ENCODE measurements at places on chromosomes 2 and 18.
A peak's percentile ranks its signal among the peaks of the same experiment; 100 is the strongest.

DNA sequence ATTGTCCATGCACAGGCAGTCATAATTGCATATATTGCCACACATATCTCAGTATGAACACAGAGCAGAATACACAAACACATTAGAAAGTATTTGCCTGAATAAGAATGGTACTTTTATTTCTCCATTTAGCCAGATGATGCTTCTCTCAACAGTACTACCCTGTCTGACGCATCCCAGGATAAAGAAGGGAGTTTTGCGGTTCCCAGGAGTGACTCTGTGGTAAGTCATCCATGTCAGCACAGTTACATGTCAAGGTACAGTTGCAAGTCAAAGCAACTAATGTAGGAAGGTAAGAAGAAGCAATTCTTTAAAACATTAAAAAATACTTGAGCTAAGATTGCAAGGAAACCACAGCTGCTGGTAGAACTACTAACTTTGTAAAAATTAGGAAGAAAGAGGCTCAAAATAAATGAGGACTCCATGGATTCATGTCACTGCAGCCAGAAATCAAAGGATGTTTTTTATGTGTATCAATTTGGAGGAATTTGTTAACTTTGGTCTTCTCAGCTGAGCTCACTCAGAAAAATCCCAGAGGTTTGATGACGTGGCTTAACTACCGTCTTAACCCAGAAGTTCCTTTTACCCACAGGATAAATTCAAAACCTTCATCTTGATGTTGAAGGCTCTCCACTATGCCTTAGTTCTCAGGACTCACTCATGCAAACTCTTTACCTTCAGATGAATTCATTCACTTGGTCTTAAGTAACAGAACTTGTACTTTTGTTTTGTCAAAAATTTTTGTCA lies 130.3 kb downstream of the ARHGAP28 start:
- no peak for DNase-seq

GRCh38 chr2:201880993-201881611 lies 74.8 kb downstream of the CDK15 start:
- DNase-seq: no peak

DNA sequence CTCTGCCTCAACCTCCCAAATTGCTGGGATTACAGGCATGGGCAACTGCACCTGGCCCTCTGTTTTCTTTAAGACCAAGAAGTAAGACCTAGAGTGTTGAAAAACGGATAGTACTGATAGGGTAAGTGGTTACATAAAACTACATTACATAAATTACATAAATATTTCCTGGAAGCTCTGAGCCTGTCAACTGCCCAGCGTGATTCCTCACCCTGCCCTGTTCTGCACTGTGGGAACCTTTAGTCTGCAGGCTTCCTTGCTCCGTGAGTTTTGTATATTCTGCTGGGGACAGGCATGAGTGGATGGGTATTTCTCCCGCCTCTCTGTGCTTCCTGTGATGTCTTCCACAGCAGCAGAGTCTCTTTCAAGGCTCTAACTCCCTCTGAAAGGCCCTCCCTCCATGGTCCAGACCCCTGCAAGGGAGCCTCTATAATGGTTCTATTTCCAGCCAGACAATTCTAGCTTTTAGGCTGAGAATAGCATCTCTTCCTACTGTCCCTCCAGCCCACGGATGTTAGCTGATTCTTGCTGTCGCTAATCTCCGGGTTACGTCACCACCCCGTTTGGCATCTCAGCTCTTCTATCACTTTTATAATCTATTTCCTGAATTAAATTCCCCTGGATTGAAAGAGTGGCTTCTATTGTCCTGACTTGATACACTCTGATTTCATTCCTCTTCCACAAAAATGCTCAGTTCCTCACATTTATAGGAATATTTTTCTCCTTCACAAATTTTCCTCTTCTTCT lies 49.5 kb upstream of the PLEKHM3 start:
- no peak for DNase-seq

DNA sequence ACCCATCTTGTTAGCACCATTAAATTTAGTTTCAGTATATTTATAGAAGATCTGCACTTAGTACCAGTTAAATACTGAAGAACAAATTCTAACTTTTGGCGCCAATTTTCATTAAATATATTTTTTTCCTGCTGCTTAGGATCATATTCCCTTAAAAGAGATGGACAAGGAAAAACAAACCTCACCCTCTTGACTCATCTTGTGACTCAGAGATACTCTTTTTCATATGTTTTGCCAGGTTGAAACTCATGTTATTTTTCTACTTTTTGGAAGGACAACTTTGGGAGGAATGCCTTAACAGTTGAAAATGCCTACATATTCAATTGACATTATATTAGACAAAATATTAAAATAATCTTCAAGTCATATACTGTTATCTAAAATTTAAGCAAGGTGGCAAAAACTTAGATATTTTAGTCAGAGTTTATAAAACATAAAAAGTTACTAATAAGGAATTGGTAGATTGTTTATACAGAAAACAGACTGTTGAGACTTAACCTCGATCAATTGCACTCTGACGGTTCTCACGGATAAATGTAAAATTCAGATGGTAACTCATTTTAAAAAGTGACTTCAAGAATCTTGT lies 36.2 kb downstream of the PNO1 start:
- no peak for DNase-seq

- peak; percentile 70 for DNase-seq
Measured at GRCh38 chr18:75208155-75208835, 644 bp downstream of the PTGR3 start.

DNA sequence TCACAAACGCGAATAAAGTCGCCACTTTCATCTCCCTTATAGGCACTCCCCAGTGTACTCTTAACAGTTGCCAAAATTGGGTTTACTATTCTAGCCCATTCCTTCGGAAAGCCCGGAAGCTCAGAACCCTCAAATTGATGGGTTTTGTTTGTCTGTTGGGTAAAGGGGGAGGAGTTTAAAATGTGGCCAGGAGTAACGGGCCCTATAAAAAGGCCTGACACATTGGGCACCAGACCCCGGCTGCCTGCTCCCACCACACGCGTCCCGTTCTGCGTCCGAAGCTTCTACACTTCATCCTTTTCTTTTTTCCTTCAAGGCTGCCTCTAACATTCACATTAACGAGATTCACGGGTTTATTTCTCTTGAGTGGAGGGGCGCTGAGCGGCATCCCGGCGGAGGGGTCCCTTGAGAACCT lies 837 bp downstream of the NHEJ1 start:
- no peak for DNase-seq

- DNase-seq: no peak
Measured at GRCh38 chr2:28362991-28363521, 29.6 kb upstream of the FOSL2 start.

GRCh38 chr2:10706033-10706432 lies 15.4 kb upstream of the ATP6V1C2 start:
- no peak for DNase-seq

DNA sequence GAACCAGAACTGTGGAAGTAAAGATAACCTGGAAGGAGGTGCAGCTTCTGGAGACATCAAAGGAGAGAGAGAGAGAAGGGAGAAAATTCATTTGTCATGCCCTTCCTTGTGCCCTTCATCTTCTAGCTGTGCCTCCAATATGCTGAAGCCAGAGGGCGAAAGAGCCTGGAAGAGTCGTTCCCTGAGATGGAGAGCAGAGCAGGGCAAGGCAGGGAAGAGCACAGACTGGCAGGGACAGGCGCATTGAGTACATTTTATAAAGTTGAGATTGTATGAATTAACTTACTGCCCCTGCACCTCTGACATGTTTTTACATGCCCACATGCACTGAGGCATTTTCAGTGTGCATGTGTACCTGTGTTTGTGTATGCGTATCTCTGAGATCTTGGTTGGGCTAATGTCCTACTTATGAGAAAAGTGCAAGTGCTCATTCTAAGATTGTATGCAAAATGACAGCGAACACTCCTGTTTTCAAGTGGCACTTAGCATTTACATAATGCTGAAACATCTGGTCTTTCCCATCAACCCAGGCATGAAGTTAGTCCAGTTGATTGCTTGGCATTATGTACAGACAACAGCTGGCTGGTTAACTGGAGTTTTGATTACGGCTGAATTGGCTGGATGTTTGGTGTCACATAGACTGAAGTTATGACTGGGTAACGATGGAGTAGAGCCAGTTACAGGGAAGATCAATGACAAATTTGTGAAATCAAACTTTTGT lies 23.7 kb upstream of the MMADHC start:
- DNase-seq: no peak

DNA sequence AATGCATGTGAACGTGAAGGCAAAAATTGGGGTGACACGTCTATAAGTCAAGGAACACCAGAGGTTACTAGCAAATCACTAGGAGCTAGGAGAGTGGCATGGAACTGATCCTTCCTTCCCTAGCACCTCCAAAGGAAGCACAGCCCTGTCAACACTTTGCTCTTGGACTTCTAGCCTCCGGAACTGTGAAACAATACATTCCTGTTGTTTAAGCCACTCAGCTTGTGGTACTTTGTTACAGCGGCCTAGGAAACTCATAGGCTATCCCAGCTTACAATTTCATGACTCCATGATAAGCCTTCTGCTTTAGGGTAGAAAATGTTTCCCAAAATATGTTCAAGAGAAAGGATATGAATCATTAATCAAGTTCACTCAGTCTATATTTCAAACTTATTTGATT lies 798.1 kb downstream of the DCDC2C start:
- DNase-seq: no peak

GRCh38 chr2:101231937-101232730 lies 20.6 kb upstream of the CNOT11 start:
- DNase-seq: no peak

DNA sequence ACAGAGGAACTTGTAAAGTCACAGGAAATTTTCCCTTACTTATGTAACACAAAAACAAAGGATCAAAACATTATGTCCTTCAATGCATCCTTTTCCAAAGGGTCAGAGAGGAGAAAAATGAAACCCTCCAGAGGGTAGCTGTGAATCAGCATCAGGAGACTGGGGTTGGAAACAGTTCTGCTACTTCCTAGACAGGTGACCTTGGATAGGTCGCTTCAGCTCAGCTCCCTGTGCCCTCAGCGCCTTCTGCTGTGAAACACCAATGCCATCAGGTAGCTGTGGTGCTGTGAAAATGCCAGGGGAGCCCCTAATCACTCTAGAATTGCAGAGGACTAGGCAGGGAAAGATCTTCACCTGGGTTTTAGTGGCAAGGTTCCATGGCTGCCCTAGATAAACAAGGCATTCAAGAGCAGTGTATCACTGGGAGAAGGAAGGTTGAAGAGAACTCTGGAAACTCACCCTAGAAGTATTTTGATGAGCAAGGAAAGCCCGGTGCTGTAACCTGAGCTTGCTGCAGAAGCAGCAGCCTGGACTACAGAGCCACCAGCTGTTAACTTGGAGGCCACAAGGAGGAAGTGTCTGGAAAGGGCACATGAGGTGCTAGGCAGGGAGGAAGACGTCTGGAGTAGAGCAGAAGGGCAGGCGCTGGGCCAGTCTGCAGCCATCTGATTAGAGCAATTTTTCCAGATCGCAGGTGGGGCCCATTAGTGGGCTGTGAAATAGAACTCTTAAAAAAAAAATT lies 100.7 kb upstream of the MCFD2 start:
- no peak for DNase-seq

DNA sequence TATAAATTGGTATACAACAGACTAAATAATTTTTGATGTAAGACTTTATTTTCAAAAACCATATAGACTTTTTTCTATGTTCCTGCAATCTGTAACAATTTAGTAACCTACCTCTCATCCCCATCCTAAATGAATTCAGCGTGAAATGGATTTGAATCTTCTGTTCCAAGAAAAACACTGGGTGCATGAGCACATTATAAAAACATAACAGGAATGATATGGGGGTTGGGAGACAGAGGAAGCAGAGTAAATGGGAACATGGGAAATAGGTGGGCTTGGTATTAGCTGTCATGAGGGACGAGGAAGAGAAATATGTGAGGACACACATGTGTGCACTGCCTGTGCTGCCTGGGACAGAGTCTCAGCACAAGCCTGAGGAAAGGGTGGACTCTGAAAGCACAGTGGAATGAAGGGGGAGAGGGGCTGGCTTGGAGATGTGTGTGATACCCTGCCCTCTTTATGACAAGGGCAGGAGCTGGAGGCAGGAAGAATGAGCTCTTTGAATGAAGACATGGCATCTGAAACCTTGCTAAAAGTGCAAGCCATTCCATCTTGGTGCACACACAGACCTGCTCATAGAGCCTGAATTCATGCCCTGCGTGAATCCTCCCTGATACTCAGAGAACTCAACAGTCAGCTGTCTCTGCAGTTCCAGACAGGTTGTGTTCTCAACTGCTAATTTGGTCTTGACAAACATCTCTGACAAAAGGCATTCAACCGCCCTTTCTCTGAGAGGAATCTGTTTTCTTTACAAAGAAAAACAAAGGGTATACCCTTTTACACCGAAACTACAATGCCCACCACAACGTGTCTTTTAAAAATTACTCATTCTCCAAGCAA lies 66.6 kb downstream of the EPB41L3 start:
- no peak for DNase-seq

- no peak for DNase-seq
Measured at GRCh38 chr2:240163844-240164574, 23.6 kb upstream of the OTOS start.
